ENCODE measurements at places on chromosomes 11 and 22.

DNA sequence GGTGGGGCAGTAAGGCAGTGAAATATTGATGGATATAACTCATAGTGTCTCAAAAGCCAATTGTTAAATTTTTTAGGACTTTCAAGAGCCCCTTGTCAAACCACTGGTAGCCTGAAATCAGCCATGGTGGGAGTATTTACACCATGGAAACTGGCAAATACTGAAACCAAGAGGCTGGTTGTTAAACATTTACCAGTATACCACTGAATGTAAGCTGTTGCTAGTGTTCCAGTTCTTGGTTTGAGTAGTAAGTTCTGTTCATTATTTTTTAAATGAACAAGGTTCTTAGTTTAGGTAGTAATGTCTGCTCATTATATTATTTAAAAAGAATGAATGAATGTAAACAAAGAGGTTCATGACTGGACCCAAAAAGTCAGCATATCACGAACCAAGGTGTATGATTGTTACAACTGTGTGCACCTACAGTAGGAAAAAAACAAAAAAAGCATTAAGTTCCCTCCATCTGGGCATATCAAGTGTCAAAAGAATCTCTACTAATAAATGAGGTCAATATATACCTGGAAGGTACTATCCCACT is 4.5 kb upstream of the EIF3F start:
- no peak for DNase-seq

DNA sequence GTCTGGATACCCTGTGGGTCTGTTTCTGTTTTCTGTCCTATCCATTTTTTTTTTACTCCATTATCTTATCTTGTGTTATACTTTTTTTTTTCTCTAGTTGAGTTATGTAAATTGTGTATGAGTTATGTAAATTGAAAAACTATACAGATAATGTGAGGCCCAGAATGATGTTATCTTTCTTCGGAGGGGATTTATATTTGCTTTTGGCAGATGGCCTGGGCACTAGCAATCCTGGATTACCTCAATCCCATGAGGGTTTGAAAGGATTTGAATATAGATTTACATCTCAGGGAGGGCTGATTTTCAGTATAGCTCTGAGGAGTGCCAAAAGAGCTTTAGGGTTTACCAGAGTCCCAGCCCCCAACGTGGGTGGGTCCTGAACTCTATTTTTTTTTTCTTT is 71.0 kb downstream of the CSTPP1 start:
- DNase-seq: no peak

DNA sequence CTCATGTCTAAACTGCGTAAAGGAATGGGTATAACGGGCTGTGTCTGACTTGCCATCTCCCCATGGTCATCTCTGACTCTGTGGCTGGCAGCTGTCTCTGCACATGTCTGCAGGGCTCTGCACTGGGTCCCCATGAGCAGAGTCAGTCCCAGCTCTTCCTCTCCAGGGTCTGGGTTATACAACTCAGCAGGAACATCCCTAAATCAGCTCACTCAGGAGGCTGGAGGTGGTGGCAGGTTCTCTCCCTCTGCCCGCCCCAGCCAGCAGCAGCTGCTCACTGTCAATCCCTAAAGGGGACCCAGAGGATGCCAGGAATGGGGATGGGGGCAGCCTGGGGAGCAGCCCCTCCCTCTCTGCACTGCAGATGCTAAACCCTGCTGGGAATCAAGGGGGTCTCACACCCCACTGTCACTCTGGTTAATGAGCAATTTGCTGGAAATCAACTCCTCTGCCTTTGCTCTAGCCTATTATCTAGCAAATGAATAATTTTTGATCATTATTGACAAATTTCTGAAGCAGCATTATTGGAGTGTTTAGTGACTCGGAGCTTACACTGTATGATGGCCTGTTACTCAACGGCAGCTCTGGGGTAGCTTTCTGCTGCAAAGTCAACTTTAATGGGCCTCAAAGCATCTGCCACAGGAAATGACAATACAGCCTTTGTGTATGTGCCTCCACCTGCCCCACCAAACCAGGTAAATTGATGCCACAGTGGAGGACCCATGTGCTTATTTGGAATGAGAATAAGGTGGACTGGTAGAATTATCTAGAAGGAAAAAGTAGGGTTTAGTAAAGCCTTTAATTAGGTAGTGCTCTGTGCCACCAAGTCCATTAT is 55.7 kb upstream of the SHANK2 start:
- no peak for DNase-seq

- DNase-seq: peak; percentile 10
Measured at GRCh38 chr22:33438273-33438672, 380.1 kb upstream of the SYN3 start.

DNA sequence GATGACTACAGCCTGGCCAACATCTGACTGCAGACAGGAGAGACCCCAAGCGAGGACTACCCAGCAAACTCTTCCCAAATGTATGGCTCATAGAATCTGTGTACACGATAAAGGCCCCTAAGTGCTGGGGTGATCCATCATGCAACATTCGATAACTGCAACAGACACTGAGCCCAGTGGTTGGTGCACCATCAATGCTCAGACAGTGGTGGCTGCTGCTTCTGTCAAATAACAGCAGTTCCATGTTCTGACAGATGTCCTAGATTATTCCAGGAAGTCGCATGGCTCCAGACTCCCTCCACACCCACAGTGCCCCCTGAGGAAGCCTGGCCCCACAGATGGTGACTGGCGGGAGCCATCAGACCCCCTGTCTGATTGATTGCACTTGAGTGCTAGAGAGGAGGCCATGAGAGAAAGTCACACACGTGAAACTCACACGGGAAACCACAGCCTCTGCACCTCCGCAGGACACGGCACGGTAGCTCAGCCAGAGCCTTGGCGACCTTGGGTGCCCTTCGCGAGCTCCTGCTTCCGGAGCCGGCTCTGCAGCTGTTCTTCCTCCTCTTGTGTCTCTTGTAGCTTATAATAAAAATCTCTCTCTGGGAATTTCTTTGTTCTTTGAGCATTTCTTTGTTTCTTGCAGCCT is 1155.9 kb downstream of the TBC1D22A start:
- DNase-seq: no peak

DNA sequence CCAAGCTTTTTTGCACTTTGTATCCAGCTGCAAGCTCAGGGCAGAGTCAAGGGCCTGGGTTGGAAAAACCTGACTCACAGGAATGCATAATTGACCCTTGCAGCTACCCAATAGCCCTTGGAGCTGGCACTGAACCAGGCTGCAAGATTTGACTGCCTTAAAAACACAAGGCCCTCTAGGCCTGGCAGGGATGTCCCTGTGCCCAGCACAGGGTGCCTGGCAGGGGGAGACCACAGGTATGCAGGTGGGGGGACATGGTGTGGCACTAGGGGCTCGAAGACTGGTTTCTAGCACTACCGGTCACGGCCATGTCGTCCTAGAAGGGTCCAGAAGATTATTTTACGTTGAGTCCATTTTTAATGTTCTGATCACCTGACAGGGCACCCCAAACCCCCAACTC is 30.2 kb downstream of the SBF1 start:
- DNase-seq: peak; percentile 39

DNA sequence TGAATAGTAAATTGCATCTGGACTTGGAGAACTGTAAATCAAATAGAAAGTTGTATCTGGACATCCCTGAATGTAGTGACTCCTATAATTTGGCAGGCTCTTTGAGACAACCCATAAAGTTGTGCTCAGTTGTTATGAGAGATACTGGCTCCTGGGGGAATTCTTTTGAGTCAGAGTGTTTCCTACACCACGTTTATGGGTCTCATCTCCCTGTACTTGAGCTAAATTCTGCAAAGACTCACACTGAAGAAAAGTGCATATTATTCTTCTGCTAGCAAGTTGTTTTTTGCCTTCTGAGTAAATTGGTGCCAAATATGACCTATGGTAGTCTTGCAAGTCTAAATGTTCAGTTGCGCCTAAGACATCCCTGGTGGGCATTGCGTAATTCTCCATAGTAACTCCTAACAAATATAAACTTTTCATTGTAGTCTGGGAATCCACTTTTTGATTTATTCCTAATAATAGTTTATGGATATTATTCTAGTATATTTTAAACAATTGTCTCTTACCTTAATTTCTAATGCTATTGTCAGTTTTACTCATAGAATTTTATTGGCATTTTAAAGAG is 5.0 kb downstream of the ZNF215 start:
- DNase-seq: no peak

DNA sequence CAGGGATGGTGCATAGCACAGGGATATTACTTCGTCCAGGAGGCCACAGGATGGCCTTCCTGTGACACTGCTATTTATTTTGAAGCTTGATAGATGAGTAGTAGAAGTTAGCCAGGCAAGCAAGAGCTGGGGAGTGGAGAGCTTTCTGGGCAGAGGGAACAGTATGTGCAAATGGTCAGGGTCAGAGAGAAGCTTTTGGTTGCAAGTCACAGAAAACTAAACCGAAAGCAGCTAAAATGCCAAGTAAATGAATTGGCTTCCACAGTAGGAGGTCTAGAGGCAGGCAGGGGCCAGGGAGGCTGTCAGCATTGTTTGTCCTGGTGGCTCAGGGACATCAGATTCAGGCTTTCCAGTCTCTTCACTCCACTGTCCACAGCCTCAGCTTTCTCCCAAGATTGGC is 247.5 kb downstream of the GRIK4 start:
- DNase-seq: no peak
